ENCODE measurements at places on chromosomes 5 and 9.
A peak's percentile ranks its signal among the peaks of the same experiment; 100 is the strongest.

- DNase-seq: peak; percentile 91
These were observed 73.6 kb downstream of the ANKRD55 start for GRCh38 chr5:56159521-56159947.

- DNase-seq: peak; percentile 94
These were observed 1.0 kb upstream of the IL12B start for GRCh38 chr5:159331093-159331973.

DNA sequence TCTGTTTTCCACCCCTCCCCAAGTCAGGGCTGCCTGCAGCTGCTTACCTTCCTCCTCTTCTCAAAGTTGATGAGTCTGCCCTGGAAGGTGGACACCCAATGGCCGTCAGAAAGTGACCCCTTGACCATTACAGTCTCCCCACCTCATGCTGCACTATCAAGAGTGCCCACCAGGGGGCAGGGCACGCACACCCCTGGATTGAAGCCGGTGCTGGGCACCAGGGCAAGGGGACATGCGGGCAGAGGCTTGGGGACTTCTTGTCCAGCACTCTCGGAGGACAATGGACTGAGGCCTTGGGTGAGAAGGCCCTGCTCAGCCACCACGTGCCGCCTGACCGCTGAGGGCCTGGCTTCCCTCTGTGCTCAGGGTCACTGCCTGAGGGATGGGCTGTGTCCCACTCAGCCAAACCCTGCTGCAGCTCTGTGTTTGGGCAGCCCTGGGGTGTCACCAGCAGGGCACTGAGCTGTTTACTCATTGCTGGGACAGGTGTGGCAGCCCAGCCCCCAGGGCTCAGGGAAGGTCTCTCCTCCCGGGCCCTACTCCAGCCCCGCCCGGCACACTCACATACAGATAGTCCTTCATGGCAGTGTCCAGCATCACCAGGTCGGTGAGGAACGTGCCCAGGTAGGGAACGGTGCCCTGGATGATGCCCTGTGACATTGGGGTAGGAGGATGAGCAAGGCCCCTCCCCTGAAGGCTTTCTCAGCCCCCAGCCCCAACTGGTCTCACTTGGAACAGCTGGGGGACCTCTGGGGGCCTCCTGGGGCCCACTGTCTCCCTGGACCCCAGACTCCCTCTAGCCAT, 17.7 kb downstream of the RALGDS start:
- DNase-seq: peak; percentile 80

DNA sequence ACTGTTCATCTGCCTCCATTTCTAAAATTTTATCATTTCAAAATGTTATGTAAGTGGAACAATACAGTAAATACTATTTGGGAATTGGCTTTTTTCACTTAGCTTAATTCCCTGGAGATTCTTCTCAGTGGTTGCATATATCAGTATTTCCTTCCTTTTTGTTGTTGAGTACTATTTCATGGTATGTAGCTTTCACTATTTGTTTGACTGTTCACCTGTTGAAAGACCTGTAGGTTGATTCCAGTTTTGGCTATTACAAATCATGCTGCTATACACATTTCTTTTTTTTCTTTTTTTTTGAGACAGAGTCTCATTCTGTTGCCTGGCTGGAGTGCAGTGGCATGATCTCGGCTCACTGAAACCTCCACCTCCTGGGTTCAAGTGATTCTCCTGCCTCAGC, 33.0 kb upstream of the PWWP2A start:
- DNase-seq: no peak

DNA sequence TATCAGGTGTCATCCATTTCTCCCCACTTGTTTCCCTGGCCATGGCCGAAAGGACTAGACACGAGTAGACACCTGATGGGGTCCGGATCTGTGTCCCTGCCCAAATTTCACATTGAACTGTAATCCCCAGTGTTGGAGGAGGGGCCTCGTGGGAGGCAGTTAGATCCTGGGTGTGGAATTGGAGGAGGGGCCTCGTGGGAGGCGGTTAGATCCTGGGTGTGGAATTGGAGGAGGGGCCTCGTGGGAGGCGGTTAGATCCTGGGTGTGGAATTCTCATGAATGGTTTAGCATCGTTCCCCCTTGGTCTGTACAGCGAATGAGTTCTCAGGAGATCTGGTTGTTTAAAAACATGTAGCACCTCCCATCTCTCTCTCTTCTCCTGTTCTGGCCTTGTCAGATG, 165.8 kb downstream of the NR3C1 start:
- no peak for DNase-seq

DNA sequence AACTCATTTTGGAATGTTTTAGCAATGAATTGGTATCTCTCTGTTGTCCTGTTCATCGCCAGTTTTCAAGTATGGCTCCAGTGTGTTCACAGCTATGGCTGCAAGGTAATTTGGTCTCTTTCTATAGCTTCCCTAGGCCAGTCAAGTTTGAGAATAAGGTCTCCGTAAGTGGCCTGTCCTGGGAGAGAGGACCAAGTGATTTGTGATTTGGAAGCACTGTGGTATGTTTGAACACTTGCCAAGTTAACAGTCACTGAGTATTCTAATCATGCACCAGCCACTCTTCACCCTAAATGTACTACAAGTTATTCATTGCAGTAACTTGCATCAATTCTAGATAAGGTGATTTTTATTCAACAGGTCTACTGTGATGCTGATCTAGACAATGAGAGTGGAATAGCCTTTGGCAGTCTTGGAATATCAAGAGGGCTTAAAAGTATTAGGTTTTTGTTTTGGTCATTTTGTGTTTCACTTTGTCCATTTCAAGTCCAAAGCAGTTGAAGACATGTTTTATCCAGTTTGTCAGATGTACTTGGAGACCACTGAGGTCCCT, 41.1 kb downstream of the G3BP1 start:
- no peak for DNase-seq
